Foreskin keratinocyte (primary cell): ENCODE measurements at places on chromosomes 3 and 15. TPM values are rescaled to one million over a fixed set of nuclear protein-coding genes. Genes with fewer than 3 reads are reported as not detected.

- DNase-seq = peak; percentile 57
Observed at GRCh38 chr3:14267976-14268375, 89.4 kb downstream of the LSM3 start.

DNA sequence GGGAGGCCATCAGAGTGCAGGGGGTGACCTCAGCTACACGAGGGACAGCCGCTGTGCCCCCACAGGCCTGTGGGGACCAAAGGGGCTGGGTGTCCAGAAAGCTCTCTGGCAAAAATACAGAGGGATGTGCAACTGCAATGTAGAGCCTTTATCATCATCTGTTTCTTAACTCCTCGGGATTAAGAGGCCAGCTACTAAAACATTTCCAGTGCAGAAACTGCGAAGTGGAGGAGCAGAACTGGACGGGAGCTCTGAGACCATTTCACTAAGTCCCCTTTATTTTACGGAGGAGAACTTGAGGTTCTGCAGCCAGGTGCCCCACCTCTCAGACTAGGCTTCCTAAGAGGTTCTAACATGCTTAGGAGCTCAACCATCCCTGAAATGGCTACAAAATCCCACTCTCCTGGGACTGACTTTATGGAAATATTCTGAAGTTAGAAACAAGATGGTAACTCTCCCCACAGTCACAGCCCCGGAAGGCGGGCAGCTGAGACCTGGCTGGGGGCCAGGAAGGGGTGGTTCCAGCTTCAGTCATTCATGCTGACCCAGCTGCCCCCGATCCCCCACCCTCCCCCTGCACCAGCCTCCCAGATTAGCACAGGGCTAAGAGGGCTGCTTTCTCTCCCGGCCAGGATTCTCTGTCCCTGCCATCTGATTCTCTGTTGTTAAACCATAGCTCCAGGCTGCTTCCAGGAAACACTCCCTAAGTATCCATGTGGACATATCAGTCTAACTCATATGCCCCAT, 40.3 kb downstream of the UMPS start:
- DNase-seq = peak; percentile 55

- DNase-seq = peak; percentile 22
Observed at GRCh38 chr15:63909819-63910437, 76.2 kb upstream of the HERC1 start.

DNA sequence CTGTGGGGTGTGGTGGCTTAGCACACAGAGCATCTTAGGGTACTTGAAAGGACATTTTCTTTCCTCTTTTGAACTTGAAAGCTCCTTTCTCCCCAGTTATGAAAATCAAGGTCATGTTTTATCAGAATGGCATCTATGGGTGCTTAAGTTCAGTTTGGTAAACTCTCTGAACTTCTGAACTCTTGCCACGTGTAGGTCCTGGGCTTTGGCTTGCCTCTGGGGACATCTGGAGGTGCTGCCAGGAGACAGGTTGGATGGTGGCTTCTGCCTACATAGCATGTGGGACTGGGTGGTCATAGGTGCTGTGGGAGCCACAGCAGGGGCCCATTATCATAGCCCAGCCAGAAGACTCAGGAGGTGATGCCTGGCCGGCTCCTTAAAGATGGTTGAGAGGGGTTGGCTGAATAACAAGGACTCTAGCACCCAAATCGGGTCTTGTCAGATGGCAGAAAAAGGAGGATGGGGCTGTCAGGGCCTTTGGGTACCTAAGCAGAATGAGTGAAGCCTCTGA, 15.6 kb downstream of the GHRL start:
- no peak for DNase-seq

Gene USP4
- total RNA-seq = 32.0 and 32.8 TPM in 2 replicates

Gene HGD
- total RNA-seq = not detected in 2 replicates

Gene EPHA6
- total RNA-seq = not detected in 2 replicates

Gene AGTR1
- not detected in 2 replicates for total RNA-seq

Gene DUOXA2
- total RNA-seq = not detected in 2 replicates
